NCI-H1417 treated with DMSO at 0.1 percent for 48 hours (cell line): ENCODE measurements at places on chromosomes 1 and 21.

DNA sequence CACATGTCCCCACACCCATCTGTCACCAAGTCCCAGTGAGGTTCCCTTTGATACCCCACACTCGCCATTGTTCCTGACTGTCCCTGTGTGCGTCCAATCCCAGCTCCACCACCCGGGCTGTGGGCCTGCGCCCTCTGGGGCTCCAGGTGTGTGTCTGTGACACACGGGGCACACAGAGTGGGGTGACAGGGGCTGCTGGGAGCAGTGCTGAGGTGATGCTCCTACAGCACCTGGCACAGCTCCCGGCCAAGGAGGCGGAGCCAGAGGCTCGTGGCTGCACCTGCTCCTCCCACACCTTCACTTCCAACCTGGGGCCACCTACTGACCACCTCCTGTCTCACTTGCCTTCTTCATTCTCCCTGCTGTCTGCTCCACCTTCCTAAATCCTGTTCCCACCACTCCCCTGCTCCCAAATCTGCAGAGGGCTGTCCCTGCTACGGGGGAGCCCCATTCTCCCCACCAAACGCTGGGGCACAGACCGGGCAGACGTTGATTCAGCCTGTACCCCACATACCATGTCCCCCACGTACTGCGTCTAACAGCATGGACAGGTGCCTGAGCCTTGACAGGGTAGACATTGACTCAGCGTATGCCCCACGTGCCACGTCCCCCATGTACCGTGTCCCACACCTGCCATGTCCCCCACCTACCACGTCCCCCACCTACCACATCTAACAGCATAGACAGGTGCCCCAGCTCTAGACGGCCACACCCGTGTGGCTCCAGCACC is 16.4 kb downstream of the WDR4 start:
- DNase-seq: no peak

DNA sequence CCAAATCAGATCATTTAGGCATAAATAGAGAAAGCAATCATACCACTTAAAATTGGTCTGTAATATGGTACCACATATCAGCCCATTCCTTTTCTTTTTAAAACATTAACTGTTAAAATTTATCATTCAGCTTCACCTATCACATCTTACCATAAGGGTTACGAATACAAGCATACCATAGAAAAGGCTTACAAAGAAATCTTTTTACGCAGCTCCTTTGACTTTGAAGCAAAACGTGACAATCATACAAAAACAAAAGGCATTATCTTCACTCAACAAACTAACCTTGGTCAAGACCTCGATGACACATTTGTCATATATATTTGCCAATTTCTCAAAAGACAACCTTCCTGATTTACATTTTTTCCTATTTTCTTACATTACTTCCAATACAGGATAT is 169.0 kb downstream of the SMYD3 start:
- DNase-seq: no peak

GRCh38 chr21:35420656-35421055 is 371.6 kb upstream of the RUNX1 start:
- DNase-seq: no peak

DNA sequence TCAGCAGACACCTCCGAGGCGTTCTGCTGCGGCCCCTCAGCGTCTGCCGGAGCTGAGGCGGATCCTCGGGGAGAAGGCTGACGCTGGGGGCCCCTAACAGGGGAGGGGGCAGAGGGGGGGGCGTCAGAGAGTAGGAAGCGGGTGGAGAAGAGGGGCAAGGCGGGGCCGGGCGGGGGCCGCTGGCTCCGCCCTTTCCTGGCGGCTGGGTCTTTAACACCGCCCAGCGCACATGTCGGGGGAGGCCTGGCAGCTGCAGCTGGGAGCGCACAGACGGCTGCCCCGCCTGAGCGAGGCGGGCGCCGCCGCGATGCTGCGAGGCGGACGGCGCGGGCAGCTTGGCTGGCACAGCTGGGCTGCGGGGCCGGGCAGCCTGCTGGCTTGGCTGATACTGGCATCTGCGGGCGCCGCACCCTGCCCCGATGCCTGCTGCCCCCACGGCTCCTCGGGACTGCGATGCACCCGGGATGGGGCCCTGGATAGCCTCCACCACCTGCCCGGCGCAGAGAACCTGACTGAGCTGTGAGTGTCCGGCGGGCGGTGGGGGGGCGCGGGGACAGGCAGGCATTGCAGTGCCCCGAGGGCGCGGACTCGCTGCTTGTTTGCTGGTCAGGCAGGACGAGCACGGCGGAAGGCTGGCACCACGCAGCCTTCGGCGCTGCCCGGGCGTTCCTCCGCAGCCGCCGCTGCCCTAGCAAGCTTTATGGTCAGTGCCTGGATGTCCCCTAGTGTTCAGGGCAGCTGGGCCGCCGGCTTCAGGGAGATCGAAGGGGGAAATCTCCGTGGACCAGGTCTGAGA is at the start of gene NTRK1:
Gene NTRK1, plus strand, starts transcription at position 238 of the 796 bp plus-strand sequence. Its CDS starts 70 bp downstream, at position 308.
- no peak for DNase-seq

DNA sequence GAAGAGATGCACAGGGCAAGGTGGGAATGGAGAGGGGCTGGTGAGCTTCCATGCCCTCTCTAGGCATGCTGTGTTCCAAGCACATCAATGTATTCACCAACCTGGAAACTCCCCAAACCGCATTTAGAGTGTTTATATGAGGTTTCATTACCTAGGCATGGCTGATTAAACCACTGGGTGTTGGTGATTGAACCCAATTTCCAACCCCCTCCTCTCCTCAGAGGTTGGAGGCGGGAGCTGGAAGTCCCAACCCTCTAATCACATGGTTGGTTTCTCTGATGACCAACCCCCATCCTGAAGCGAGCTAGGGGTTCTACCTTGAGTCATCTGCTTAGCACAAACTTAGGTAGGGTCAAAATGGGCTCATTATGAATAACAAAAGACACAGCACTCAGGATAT is 3.0 kb upstream of the PPIE start:
- DNase-seq: no peak

GRCh38 chr1:60388092-60388987 is 314.8 kb upstream of the C1orf87 start:
- peak; percentile 5 for DNase-seq

- DNase-seq: no peak
Observed at GRCh38 chr1:213675043-213675442, 312.7 kb upstream of the PROX1 start.

DNA sequence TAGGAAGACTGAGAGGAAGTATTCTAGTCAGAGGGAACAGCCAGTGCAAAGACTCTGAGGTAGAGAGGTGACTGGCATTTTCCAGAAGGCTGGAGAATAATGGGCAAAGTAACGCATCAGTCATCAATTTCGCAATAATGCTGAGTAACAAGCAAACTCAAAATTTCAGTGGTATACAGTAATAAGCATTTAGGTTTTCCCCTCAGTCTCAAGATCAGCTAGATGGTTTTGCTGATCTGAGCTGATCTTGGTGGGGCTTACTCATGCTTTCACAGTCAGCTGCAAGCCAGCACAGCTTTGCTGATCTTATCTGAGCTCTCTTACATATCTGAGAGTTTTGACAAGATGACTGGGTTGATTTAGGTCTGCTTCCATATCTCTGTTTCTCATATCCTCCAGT is 108.7 kb downstream of the TSEN15 start:
- no peak for DNase-seq

DNA sequence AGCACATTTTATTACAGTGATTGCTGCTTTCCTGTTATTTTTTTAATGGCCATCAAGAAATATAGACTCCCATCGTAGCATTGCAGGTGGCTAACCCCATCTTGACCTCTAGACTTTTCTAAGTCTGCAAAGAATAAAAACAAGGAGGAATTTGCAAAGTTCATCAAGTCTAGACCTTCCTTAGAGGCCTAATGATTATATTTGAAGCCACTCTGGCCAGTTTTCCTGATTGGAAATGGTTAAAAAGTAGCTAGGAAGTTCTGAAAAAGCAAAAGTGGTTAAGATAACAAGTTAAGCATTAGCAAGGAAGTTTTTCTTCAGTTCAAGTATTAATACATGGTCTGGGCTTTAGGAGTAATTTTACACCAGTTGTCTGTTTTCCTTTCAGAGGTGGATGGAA is 16.7 kb upstream of the KCNJ15 start:
- no peak for DNase-seq

GRCh38 chr1:36143424-36143823 is 5.9 kb downstream of the TRAPPC3 start:
- DNase-seq: no peak

GRCh38 chr1:229693129-229693900 is 67.3 kb downstream of the URB2 start:
- DNase-seq: no peak

GRCh38 chr1:40897513-40897912 is 35.4 kb upstream of the CITED4 start:
- DNase-seq: no peak

DNA sequence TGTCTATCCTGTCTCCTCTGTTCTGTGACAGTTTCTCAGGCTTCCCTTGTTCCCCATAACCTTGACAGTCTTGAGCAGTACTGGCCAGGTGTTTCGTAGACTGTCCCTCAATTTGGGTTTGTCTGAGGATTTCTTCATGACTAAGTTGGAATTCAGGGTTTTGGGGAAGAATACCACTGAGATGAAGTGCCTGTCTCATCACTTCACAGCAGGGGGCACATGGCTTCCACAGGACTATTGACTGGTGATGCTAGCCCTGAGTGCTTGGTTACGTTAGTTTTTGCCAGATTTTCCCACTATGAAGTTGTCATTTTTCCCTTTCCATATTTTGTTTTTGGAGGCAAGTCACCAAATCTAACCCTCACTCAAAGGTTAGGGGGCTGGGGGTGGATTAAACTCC is 45.7 kb downstream of the CDCP2 start:
- DNase-seq: no peak

DNA sequence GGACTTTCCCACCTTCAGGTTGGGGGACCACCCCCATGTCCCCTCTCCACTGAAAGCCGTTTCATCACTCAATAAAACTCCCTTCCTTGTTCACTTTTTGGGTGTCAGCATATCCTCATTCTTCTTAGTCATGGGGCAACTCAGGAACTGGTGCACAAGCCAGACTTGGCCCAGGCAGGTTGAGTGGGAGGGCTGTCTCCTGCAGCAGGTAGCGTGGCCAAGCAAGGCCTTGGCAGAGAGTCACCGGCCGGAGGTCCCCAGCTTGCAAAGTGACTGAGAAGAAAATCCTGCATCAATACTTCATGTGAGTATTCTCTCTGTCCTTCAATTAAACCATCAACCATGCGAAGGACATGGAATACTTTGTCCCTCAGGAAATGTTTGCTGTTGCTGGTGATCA is 148.9 kb downstream of the RHOU start:
- DNase-seq: no peak

DNA sequence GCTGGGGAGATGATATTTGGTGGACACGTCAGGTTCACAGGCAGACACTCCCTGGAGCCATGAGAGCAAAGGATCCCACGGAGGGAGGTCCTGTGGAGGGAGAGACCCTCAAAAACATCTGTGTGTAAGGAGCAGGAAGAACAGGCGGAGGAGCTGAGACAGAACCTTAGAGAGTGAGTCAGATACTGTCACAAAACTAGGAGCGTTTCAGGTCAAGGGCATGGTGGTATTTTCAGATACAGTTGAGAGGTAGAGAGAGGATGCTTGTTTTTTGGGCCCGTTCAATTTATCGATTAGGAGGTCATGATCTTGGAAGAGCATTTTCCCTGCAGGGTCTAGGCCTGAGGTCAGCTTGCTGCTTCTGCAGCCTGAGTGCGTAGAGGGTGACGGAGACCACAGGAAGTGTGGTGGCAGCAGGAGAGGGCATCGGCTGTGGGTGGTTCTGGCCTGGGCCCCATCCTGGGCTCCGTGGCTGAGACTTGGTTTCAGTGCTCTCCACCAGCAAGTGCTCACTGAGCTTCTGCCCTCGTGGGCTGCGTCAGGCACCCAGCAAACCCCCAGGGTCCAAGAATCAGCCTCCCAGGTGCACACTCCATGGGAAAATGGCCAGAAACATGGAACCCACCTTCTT is 39.9 kb downstream of the SPSB1 start:
- no peak for DNase-seq

- DNase-seq: no peak
Observed at GRCh38 chr1:91697861-91698260, 188.1 kb downstream of the TGFBR3 start.

DNA sequence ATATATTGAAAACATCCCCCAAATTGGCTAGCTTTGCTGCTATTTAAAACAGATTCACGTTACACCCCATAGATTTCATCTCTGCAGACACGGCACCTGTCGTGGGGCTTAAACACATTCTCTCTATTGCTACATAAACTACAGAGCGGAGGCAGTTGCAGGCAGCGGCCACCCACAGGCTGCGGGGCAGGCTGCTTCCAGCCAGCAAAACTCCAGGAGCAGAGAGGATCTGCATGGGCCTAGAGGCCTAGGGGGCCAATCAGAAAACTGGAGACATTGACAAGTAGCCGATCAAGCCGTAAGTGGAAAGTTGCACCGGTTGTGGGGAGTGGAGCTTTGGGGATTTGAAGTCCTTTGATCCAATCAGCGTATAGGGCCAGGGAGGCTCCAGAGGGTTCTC is 129.0 kb upstream of the KLHDC7A start:
- DNase-seq: no peak

- no peak for DNase-seq
Observed at GRCh38 chr1:227893949-227894721, 53.6 kb downstream of the WNT9A start.

GRCh38 chr21:15437883-15438282 is 291.9 kb upstream of the USP25 start:
- no peak for DNase-seq

GRCh38 chr1:234545517-234546386 is 64.2 kb downstream of the IRF2BP2 start:
- DNase-seq: peak; percentile 29
